CD8-positive, alpha-beta memory T cell (primary cell): ENCODE measurements at places on chromosomes 1 and 21.
A peak's percentile ranks its signal among the peaks of the same experiment; 100 is the strongest.

GRCh38 chr1:21514245-21514644, 5.0 kb downstream of the ALPL start:
- H3K27ac ChIP-seq = no peak overlapping the region
- H3K36me3 ChIP-seq = no peaks in the 10 kb centered on the region
- H3K4me3 ChIP-seq = no peak overlapping the region
- H3K4me1 ChIP-seq = no peaks in the 10 kb centered on the region
- peaks cover 5% of the 10 kb centered on the region for H3K27me3 ChIP-seq

DNA sequence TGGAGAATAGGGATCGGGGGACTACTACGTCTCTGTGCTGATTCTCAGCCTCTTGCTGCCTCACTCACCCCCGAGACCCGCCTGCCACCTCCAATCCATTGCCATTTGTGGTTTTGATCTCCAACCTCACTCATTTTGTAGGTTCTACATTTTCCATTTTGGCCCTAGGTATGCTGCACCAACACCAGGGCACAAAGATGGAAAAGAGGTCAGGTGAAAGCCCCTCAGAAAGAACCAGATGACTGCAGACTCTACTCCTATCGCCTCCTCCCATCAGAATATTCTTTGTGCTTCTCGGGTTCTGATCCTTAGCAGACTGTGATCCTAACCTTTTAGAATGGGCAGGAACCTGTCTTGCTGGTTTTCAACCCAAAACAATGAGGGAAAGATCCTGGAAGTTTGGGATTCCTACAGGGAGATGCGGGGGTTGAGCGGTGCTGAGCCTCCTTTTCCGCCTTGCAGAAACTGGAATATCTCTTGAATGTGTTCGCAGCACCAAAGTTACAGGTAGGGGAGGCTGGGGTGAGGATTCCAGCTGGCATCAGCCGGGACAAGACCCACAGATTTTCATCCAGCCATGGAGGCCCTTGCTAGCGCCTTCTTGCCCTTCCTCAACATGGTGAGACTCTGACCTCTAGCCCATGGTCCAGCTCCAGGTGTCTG, 53.1 kb downstream of the RHBG start:
- DNase-seq = no peak

- no peaks in the 10 kb centered on the region for H3K36me3 ChIP-seq
- H3K27me3 ChIP-seq = peaks cover 19% of the 10 kb centered on the region
- peak overlapping the region; percentile 50 for H3K4me3 ChIP-seq
- peaks cover 5% of the 10 kb centered on the region for H3K4me1 ChIP-seq
Observed at GRCh38 chr1:39901464-39901713, 328 bp downstream of the MYCL start.

DNA sequence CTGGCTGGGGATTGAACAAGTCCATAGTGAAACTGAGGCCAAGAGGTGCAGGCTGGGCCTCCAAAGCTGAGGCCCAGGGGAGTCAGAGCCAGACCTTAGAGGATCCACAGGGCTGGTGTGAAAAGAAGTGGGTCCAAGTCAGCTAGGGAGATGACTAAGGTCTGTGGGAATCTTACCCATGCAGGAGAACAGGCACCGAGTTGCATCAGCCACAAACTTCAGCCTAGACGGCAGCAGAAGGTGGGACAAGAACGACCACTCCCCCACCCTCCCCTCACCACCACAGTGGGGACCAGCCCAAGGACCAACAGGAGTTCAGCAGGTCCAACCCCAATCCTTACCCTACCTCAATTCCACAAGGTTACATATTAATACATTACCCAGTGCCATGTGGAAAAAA, 282.3 kb downstream of the TTLL7 start:
- no peak for DNase-seq
- H3K4me3 ChIP-seq = no peak overlapping the region
- no peak overlapping the region for H3K27ac ChIP-seq
- H3K36me3 ChIP-seq = no peaks in the 10 kb centered on the region
- no peaks in the 10 kb centered on the region for H3K27me3 ChIP-seq
- no peaks in the 10 kb centered on the region for H3K4me1 ChIP-seq

- H3K4me3 ChIP-seq = no peak overlapping the region
- peaks cover 51% of the 10 kb centered on the region for H3K4me1 ChIP-seq
- no peak overlapping the region for H3K27ac ChIP-seq
- DNase-seq = no peak
Observed at GRCh38 chr1:154786804-154787570, 83.1 kb downstream of the KCNN3 start.

GRCh38 chr21:39918558-39918957, 51.3 kb downstream of the PCP4 start:
- H3K27ac ChIP-seq = no peak overlapping the region
- no peak for DNase-seq

DNA sequence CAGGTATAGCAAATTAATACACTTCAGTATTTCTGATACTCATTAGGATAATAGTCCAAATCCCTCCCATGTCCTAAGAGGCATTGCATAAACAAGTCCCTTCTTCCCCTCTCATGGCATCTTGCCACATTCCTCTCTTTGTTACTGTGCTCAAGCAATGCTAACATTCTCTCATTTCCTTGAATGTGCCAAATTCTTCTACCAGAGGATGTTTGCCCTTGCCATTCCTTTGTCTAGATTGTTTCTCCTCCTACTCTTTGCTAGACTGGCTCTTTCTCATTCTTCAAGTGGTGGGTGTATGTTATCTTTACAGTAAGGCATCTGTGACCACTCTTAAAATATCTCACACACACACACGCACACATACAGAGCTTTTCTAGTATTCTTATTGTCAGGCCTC, 621.0 kb upstream of the CXADR start:
- H3K4me1 ChIP-seq = no peaks in the 10 kb centered on the region
- no peaks in the 10 kb centered on the region for H3K36me3 ChIP-seq
- no peak overlapping the region for H3K27ac ChIP-seq
- no peaks in the 10 kb centered on the region for H3K27me3 ChIP-seq
- no peak for DNase-seq

DNA sequence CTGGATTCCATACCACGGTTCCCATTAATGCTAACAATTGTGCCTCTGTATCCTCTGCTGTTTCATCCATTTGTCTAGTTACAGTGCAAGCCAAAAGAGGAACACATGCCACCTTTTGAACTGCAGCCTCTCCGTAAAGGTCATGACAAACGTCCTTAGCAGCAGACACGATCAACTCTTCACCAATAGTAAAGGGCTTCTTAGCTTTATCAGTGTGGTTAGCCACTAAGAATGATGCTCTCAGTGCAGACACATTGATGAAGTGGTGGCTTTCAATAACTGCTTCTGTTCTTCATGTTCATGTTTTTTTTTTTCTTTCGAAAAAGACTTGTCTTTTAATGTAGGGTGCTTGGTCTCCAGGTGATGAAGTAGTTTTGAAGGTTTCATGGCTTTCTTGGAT, 14.3 kb downstream of the XPR1 start:
- no peaks in the 10 kb centered on the region for H3K27me3 ChIP-seq
- H3K4me1 ChIP-seq = no peaks in the 10 kb centered on the region
- DNase-seq = no peak
- no peak overlapping the region for H3K4me3 ChIP-seq
- H3K36me3 ChIP-seq = no peaks in the 10 kb centered on the region

DNA sequence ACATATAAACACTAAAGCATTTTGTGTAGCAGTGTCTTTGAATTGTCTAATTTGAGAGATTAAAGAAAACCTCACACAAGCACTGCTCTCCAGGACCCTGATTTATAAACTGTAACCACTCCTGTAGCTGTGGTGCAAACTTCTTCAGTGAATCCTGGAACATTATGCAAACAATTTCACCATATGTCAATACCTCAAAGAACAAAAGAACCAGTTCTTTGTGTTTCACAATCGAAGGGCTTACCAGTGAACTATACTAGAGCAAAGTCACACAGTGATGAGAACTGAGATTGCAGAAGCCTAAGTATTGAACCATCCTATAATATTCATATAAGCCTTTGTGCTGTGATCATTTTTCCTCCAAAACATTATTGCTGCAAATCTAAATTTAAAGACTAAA, 21.5 kb downstream of the DPH5 start:
- no peak overlapping the region for H3K4me3 ChIP-seq
- no peak overlapping the region for H3K27ac ChIP-seq
- no peaks in the 10 kb centered on the region for H3K27me3 ChIP-seq
- peaks cover 56% of the 10 kb centered on the region for H3K4me1 ChIP-seq
- DNase-seq = no peak

- no peak for DNase-seq
- no peak overlapping the region for H3K4me3 ChIP-seq
- H3K27ac ChIP-seq = no peak overlapping the region
Observed at GRCh38 chr1:167984886-167985489, 48.1 kb upstream of the MPC2 start.

DNA sequence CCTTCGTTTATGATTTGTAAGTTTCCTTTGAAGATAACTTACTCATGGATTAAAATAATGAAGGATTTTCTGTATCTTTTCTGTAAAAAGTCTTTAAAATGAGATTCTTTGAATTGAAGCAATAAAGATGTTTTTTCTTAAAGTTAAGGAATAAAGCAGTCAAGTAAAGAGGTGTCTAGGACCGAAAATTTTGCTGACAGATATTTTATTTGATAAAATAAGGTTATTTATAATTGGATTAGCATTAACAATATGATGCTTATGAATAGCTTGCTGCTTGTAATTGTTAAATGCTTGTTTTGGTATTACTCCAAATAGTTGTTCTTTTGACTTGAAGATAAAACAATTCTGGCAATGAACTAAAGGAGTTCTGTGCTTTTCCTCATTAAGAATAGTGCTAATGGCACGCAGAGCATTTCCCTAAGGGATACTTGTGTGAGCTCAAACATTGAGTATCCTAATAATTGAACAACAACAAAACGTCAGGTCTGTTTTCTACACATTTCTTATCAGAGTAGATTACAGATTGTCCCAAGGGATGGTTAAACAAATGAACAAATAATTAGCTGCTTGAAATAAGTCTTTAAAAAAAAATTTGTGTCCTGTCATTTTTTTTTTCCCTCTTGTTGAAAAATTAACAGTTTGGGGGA, 16.6 kb downstream of the TSNAX start:
- H3K36me3 ChIP-seq = peaks cover 13% of the 10 kb centered on the region
- H3K27ac ChIP-seq = no peak overlapping the region
- no peak overlapping the region for H3K4me3 ChIP-seq
- no peaks in the 10 kb centered on the region for H3K27me3 ChIP-seq

GRCh38 chr1:71116729-71117128, 35.9 kb upstream of the ZRANB2 start:
- H3K4me1 ChIP-seq = no peaks in the 10 kb centered on the region
- DNase-seq = no peak
- no peak overlapping the region for H3K27ac ChIP-seq
- H3K4me3 ChIP-seq = no peak overlapping the region
- H3K36me3 ChIP-seq = no peaks in the 10 kb centered on the region

GRCh38 chr1:203289281-203289981, 15.9 kb upstream of the BTG2 start:
- no peaks in the 10 kb centered on the region for H3K27me3 ChIP-seq
- no peaks in the 10 kb centered on the region for H3K36me3 ChIP-seq
- DNase-seq = peak; percentile 84
- H3K27ac ChIP-seq = peak overlapping the region; percentile 99
- peak overlapping the region; percentile 76 for H3K4me3 ChIP-seq
- H3K4me1 ChIP-seq = peaks cover 62% of the 10 kb centered on the region

DNA sequence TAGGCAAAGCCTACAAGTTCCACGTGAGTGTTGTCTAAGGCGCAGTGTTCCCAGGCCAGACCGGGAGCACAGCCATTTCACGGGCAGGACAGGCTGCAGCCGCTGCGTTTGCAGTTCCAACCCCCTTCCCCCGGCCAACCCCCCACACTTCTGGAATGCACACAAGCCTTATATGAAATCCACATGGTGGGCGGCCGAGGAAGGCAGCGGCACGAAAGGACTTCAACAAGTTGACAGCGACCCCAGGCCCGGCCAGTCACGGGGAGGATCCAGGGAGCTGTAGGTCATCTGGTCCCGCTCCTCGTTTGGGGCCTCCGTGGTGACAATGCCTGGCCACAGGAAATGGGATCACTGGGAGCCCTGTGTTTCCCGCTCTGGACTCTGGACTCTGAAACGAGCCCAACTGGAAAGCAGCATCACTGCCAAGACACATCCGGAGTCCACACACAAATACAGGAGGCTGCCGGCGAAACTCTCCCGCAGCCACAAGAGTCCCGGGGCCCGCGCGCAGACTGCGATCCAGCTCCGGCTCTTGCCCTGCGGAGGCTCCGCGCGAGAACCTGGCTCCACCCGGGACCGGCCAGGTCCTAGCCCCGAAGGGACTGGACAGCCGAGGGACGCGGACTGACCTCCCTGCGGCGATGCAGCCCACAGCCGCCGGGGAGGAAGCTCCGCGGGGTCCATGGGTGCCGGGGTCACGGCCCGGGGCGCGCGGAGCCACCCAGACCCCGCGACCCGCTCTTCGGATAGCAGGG, 794 bp downstream of the NID1 start:
- H3K27me3 ChIP-seq = peaks cover 17% of the 10 kb centered on the region
- no peaks in the 10 kb centered on the region for H3K36me3 ChIP-seq
- H3K4me1 ChIP-seq = peaks cover 20% of the 10 kb centered on the region
